Posterior vena cava (tissue), 2 donors: ENCODE measurements at places on chromosomes 1 and 21. TPM values are rescaled to one million over a fixed set of nuclear protein-coding genes. Genes with fewer than 3 reads are reported as not detected.

DNA sequence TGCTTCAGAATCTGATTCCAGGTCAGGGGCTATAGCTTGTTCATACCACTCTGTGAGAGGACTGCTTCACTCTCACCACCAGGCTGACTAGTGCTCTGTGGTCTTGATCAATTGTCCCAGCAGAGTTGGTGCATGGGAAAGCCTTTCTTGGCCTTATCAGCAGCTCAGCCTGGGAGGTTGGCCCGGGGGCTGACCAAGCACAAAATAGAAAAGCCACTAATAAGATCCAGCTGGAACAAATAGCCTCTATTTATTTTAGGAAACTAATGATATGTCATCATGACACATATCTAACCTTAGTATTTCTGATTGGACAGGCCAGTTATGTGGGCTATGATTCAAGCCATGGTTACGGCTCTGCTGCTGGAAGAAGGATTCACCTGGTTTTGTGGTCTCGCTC lies 134.2 kb downstream of the GDAP2 start:
- no peak for DNase-seq

CAMSAP2 gene
- total RNA-seq, result 48.6 TPM

- DNase-seq, result no peak
Measured at GRCh38 chr1:116748272-116748671, 6.0 kb upstream of the CD2 start.

GRCh38 chr1:118982266-118982665 lies 5.9 kb downstream of the TBX15 start:
- DNase-seq, result no peak

ERG gene
- 25.8 TPM for total RNA-seq

GRCh38 chr1:111496398-111496797 lies 7.0 kb downstream of the ADORA3 start:
- no peak for DNase-seq

DNA sequence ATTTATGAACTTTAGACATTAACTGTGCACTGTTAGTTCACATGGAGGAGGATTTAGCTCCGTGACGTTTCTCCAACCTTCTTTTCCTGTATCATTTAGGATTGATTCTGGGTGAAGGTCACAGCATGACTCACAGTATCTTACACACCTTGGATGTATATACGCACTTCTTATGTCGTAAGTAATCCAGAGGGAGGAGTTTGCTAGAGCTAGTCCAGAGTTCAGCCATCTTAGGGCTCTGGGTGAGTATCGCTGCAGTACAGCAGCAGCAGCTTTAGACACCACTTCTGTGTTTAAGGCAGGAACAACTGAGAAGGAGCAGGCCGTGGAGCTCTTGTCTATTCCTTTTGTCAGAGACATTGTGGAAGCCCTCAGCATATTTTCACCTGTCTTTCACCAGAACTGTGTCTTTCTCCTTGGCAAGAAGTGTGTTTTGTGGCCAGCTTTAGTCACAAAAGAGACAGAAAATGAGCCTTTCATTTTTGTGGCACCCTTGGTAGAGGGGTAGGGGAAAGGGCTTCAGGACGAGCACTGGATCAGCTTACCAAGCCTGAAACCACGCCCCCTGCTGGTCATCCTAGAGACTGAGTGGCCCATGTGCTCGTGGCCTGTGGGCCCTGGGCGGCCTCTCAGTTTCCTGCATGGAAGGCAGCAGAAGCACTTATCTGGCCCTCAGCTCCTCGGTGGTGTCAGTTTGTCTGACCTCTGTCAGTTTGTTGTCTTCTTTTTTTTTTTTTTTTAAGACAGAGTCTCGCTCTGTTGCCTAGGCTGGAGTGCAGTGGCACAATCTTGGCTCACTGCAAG lies 64.0 kb downstream of the ADARB1 start:
- peak; percentile 92 for DNase-seq

DNA sequence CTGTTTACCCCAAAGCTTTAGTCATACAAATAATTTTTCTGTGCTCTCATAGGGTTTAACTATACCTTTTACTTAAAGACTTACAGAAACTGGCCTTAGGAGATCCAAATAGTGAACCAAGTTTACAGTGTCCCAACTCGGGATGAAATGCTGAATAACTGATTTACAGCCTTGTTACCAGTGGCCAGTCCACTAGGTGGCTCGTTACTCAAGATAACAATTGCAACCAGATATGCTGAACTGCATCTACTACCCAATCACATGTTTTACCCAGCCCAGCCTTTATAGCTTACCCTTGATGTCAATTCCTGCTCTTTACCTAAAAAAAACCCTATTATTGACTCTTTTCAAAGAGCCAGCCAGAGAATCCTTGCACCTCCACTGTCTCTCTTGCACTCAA lies 1148.8 kb upstream of the ADGRL4 start:
- no peak for DNase-seq

EPHA2 gene
- 15.4 TPM for total RNA-seq

- DNase-seq, result no peak
Measured at GRCh38 chr1:109112056-109112651, 1.8 kb upstream of the ELAPOR1 start.

DNA sequence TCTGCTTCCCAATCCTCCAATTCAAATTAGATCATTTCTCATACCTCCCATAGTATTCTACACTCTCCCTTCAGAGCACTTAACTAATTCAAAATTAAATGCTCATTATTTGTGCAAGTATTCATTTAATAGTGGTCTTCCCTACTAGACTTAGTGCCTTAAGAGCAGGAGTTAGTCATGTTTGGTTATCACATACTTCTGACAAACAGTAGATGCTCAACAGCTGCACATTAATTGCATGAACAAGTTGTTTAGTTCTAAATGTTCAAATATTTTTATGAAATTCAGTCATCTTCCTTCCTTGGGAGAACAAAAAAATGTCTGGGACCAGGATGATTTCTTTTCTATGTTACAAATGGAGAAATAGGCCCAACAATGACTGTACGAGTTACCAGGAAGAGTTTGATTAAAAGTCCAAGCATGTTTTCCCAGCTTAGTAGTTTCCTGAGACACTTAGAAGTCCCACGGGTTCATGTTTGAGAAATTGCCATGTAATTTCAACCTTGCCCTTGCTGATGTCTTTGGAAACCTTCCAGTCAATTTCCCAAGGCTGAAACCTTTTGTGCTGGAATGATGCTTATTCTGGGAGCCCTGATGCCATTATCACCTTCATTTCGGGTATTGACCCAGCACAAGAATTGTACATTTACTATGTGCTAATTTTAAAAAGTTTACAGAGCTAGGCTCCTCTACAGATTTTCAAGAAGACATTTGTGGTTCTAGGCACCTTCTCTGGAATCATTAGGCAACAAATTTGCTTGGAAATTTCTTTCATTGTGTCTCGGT lies 437.9 kb upstream of the PLXNA2 start:
- DNase-seq, result no peak

DNA sequence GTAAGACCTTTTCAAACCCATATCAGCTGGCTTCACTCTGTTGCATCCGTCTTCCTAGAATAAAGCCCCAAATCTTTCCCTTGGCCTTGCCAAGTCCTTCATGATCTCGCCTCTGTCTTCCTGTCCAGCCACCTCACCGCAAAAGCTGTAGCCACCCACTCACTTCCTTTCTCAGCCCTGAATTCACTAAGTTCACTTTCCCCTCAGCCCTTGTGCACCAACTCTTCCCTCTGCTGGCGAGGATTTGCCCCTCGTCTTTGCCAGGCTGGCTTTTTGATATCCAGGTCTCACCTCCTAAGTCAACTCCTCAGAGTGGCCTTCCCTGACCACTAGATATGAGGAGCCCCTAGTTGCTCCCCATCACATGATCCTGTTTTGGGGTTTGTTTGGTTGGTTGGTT lies 3.9 kb upstream of the COL16A1 start:
- DNase-seq, result no peak

DNA sequence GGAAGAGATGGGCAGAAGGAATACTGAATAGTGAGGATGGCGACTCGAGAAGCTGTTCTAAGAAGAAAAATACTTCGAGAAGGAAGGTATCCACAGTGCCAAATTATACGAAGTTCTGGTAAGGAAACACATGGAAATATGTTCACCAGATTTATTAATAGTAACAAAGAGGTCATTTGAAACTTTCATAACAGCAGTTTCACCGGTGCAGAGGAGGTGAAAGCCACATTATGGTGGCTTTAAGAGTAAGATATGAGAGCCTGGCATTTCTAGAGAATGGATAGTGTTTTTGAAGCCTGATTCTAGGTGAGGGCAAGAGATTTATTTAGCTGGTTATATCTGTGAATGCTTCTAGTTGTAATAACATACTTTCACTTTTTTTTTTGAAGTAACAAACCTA lies 56.2 kb downstream of the DPYD start:
- DNase-seq, result no peak

SPATA6 gene
- 22.2 TPM for total RNA-seq

DNA sequence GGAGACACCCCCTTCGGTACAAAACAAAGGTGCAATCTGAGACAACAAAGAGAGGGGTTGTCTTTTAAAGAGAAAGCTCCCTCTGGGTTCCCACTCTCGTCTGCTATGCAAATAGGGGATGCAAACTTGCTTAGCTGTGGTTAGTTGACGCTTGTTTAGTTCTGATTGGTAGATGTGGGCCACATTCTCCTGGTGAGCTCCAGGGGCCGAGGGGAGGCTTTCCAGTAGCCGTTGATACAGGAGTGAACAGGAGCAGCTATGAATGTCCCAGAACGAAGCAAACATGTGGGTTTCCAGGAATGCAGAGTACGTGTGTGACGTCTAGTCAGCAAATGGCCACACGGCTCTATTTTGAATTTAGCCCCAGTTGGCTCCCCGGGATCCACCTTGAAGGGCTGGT lies 14.7 kb downstream of the TFF2 start:
- peak; percentile 40 for DNase-seq

- no peak for DNase-seq
Measured at GRCh38 chr1:241999026-241999425, at the start of gene MAP1LC3C. TSS of gene MAP1LC3C (minus strand) at chr1:241999098. CDS start at chr1:241999008, 90 bp downstream.

FAM43B gene
- total RNA-seq, result 3.9 TPM

GRCh38 chr1:184499616-184500015 lies 112.8 kb downstream of the C1orf21 start:
- no peak for DNase-seq

DNA sequence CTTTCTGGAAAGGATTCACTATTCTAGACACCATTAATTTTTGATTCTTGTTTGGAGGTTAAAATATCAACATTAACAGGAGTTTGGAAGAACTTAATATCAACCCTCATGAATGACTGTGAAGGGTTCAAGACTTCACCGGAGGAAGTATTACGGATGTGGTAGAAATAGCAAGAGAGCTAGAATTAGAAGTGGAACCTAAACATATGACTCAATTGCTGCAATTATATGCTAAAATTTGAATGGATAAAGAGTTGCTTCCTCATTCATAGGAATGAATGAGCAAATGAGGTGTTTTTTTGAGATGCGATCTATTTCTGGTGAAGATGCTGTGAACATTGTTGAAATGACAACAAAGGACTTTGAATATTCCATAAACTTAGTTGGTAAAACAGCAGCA lies 77.9 kb upstream of the TNFSF4 start:
- DNase-seq, result no peak

DNA sequence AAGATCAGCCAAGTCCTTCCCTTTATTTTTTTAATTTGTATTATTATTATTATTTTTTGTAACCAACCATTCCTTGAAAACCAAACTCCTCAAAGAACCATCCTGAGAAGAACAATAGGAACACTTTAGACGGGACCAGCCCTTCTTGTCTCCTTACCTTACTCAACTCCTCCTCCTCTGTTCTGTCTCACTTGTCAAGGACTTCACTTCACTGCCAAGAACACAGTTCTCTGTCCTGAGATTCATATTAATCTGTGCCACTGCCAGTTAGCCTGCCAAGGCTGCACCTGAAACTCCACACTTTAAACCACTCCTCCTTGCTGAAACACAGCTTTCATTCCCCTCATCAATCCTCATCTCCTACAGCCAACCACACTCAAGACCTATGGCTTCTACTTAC lies 73.8 kb upstream of the ATP1A1 start:
- DNase-seq, result no peak
